ENCODE measurements at places on chromosomes 4 and X.

DNA sequence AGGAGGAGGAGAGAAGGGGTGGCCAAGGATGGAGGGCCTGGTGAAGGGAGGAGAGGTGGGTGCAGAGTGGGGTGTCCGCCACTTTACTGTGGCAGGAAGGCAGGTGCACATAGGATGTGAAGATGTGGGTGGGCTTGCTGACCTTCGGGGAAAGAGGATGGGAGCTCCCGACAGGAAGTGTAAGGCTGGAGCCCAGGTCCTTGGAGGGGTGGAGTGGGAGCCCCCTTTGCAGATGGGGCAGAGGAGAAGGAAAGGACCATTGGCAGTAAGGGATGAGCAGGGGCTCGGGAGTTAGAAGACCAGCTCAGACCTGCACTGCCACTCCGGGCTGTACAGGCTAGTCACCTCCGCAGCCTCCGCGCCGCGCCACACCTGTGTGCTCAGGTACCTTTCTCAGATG is 89.5 kb downstream of the EVC start:
- no peak for DNase-seq

GRCh38 chr4:31947101-31947500 is 1226.9 kb downstream of the PCDH7 start:
- DNase-seq, result no peak

- DNase-seq, result no peak
These were observed 59.5 kb downstream of the ARHGAP10 start for GRCh38 chr4:147791341-147791740.

GRCh38 chr4:154082760-154083535 is 294.1 kb upstream of the SFRP2 start:
- DNase-seq, result no peak

DNA sequence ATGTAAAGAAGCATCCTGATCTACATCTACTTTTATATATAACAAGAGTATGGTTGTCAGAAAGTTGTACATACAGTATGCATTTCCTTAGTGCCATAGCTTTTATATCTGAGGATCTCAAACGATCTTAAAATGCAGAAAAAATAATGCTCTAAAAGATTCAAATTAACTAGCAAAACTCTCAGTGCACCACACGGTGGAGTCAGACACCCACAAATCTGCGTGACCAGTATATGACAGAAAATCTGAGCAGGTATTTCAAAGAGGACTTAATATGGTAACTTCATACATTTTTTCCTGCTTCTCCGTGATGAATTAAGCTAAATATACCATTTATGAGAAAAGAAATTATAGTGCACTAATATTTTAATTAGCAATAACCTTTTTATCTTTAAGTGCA is 803.0 kb downstream of the DMD start:
- no peak for DNase-seq

Data from kidney capillary endothelial cell (primary cell).